Stimulated activated CD4-positive, alpha-beta T cell treated with anti-CD3 and anti-CD28 coated beads, Interleukin-1b, Interleukin-23, amount 100 ng/mL, for 24 hours (primary cell): ENCODE measurements at places on chromosomes 2 and 18.

- DNase-seq: no peak
Measured at GRCh38 chr2:149489452-149489851, 98.1 kb downstream of the MMADHC start.

GRCh38 chr2:241140445-241140840 is 8.8 kb downstream of the PASK start:
- no peak for DNase-seq

DNA sequence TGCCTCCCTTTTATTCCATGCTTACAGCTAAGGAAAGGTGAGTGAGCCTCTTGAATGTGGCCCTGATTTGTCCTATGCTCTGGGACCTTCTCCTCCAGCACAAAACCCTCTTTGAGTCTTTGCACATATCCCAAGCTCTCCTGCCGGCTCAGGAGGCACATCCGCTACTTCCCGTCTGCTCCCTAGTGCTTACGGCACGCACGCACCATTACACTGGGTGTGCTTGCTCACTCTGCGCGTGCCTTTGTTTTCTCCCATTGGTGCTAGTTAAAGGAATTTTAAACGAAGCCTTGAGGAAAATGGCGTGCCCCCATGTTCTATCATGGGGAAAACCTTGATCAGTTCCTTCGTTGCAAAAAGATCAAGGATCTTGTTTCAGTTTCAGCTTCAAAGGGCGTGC is 7.9 kb upstream of the DGKD start:
- no peak for DNase-seq

- DNase-seq: no peak
Measured at GRCh38 chr2:170488807-170489206, 226.3 kb upstream of the SP5 start.

- no peak for DNase-seq
Measured at GRCh38 chr2:44135771-44136170, 32.9 kb upstream of the PPM1B start.

DNA sequence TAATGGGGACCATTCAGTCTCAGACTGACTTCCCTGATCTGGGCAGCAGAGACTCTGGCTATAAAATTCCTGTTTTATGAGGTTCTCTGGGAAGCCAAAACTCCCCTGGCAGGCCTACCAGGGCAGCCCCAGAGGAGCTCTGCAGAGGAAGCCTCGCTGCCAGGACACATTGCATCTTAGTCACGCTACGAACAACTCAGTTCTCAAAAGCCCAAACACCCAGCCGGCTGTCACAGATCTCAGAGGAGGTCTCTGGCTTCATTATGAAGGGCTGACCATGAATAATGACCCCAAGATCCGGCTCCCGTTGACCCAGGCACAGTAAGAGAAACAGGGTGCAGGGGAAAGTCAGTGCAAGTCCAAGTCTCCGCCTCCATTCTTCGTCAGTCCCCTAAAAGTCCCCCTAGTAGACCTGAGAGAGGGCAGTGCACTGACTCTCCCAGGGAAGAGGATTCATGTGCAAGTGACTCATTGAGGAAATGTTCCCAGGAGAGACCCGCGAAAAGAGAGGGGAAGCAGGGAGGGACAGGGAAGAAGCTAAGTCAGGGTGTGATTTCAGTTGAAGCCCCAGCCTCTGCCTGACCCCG is 212.3 kb downstream of the CYP26B1 start:
- no peak for DNase-seq

DNA sequence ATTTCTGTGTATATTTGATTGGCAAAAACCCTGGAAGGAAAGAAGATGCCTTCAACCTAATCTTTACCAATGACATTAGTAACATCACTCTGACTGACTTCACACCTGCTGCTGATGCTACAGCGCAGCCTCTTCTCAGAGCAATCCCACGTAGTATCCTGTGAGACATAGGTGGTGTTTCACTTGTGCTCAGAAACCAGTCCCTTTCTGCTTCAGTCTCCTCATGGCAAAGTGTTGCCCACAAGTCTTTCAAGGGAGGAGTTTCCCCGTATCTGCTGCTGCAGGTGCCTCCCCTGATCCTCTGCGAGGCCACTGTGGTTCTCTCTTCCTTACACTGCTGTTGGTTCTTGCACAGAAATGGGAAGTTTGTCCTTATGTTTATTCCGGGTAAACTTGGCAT is 433.2 kb upstream of the TNP1 start:
- DNase-seq: no peak

GRCh38 chr2:177705511-177706173 is 313.1 kb downstream of the AGPS start:
- no peak for DNase-seq

DNA sequence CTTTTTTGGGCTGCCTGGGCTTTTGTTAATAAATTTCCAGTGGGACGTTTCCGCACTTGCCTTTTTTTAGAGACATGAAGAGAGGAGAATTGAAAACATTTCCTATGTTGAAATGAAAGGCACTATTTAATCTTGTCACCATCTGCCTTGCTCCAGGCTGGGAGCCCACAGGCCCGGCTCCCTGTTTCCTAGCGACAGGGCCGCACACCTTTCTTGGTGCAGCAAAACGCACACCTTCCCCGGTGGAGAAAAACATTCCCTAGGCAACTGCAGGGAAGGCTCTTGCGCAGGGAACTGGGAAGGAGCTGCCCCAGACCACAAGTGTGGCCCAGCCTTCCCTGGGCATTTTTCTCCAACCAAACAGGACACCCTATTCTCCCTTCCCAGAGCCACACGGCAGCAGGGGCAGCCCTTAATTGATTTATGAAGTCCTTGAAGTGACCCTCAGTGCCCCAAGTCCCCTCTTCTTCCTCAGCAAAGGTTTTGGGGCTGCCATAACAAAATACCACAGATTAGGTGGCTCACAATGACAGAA is 132.9 kb upstream of the MSH6 start:
- DNase-seq: no peak

DNA sequence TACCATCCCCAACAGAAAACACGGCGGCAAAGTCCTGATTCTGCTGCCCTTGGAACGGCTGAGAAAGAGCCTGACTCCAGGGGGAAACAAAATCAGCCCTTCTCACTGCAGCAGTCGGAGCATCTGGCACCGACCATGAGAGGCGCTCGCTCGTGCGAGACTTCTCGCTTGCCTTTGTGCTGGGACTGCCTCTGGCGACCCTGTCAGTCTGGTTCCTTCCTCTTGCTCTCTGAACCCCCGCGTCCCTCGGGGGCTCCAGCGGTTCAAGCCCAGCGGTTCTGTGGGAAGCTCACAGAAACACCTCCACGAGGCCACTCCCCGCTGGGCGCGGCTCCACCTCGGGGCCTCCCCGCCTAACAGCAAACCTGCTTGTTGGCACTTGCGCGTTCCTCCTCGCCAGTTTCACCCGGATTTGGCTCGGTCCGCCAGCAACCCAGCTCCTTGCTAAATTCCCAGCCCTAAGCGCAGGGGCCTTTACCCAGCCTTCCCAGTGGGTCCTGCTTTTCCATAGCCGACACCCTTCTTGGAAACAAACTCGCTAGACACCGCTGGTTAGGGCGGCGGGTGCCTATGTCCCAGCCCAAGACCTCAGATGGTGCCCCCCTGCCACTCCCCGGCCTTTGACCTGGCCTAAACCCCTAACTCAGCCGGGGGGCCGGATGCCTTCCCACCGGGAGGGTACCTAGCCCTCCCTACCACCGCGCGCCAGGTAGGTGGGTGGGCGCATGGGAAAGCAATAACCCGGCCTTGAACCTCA is 2.2 kb downstream of the RND3 start:
- DNase-seq: no peak

GRCh38 chr2:2812117-2812516 is 481.0 kb upstream of the MYT1L start:
- no peak for DNase-seq

DNA sequence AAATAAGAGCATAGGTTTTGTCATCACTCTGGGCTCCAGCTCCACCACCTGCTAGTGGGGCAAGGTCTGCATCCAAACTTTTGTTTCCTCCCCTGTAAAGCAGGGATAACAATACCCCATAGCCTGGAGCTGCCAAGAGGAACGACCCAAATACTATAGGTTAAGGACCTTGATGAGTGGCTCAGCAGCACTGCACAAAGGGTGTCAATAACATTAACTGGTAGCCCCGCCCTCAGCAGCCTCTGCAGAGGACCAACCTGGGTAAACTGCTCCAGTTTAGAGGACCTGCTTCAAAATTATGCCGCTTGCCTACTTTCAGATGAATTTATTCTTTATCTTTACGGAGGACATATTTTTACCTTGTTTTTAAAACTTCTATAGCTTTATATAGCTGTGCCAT is 65.8 kb upstream of the RIOK3 start:
- DNase-seq: no peak

GRCh38 chr18:22102953-22103646 is 66.3 kb upstream of the GATA6 start:
- no peak for DNase-seq

GRCh38 chr2:30368258-30368657 is 78.8 kb upstream of the LCLAT1 start:
- no peak for DNase-seq

DNA sequence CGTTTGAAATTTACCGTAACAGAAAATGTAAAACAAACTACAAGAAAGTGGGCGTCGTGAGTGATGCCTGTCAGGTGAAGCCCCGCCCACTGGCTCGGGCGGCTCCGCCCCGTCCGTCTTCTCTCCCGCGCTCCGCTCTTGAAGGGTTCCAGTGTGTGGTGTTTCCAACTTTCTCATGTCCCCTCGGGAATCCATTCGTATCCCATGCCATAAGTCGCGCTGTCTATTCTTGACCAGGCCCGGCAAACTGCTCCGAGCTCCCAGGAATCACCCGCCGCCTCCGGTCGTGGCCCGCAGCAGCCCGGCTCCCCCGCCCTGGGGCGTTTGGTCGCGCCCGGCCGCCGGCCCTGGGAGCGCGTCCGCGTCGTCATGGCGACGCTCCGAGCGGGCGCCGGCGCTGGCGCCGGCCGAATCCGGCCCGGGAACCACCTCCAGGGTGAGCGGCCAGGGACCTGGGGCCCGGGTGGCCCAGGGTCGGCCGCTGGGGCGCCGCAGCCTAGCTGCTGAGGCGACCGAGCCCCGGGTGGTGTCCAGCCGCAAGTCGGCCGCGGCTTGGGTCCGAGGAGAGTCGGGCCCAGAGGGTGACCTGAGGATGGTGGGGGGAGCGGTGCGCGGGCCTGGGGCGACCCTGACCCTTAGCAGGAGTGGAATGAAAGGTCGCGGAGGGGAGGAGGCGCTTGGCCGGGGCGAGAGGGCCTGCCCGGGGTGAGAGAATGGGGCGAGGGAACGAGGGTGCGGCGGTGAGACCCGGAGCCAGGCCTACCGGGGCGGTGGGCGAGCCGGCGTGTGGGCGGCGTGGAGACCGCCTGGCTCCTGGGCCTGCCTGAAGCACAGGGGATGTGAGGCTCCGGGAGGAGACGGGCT is at the start of gene CFAP221:
Gene CFAP221 (plus strand): TSS at position 375 of the 864 bp plus-strand sequence. CDS start 1,683 bp downstream, outside the sequence.
- DNase-seq: peak; percentile 52

GRCh38 chr2:103823847-103824246 is 1030.1 kb upstream of the POU3F3 start:
- DNase-seq: no peak

DNA sequence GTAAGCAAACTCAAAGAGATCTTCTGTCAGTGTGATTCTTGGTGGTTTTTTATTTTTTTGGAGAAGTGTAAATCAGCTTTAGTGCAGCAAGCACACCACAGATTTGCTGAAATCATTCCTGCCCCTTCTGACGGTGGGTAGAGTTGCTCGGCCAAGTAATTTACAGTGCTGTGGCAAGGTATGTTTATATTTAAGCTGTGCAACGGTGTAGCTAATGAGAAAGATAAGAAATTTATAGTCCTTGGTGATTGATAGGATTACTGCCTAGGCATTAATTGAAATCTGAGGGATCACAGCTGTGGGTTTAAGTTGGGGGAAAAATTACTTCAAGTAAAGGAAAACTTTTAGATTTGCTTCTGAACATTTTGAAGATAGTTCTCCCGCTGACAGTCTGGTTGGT is 286.6 kb downstream of the AGAP1 start:
- no peak for DNase-seq

GRCh38 chr2:161273038-161273760 is 35.0 kb upstream of the PSMD14 start:
- DNase-seq: no peak

- no peak for DNase-seq
Measured at GRCh38 chr2:176479961-176480360, 210.7 kb downstream of the MTX2 start.

GRCh38 chr2:118853129-118853640 is 5.7 kb upstream of the EN1 start:
- DNase-seq: no peak

- no peak for DNase-seq
Measured at GRCh38 chr2:191638079-191638801, 39.7 kb upstream of the NABP1 start.

GRCh38 chr2:72220170-72220569 is 72.5 kb upstream of the CYP26B1 start:
- no peak for DNase-seq

- no peak for DNase-seq
Measured at GRCh38 chr2:219560893-219561178, 10.5 kb downstream of the OBSL1 start.

DNA sequence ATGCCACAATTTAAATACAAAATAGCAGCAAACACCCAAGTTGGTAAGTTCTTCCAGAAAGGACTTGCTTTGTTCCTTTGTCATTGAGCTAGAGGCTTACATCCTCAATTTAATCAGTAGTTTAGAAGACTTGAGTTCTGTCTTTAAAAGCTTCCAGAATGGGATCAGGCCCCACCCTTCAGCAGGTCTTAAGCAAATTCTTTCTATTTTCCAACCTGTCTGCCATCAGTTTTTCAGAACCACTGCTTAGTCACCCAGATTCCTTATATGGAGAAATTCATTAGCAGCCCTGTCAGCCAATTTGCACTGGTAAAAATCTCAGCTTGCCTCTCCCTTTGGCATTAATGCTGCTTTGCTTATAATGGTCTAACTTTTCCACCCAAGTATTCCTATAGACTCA is 263.6 kb upstream of the HNMT start:
- DNase-seq: no peak
